HepG2 (cell line): ENCODE measurements at places on chromosomes 3 and 15.

DNA sequence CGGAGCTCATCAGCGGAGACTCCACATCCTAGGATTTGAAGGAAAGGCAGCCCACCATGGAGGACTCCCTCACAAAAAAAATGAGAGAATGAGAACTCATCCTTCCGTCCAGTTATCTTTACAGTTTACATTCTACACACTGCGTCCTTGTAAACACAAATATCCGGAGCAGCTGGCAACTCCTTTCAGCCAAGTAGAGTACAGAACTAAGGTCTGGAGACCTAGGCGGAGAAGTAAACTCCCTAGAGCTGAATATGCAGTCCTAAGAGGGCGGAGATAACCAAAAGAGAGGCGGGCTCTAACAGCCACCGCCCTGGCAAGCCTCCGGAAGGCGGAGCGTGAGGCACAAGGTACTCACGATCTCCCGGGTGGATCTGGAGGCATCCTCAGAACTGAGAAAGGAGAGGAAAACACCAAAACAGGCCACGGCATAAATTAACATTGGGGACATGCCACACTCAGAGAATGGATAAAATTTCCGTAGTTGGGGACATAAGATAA is 924 bp upstream of the SIN3A start:
- DNase-seq = peak; percentile 64

- DNase-seq = no peak
These were observed 86.3 kb downstream of the FAM81A start for GRCh38 chr15:59524331-59524731.

GRCh38 chr15:56640127-56640526 is 93.2 kb downstream of the ZNF280D start:
- DNase-seq = no peak

- DNase-seq = peak; percentile 25
These were observed 3.1 kb upstream of the CFAP20DC start for GRCh38 chr3:59052803-59053411.

DNA sequence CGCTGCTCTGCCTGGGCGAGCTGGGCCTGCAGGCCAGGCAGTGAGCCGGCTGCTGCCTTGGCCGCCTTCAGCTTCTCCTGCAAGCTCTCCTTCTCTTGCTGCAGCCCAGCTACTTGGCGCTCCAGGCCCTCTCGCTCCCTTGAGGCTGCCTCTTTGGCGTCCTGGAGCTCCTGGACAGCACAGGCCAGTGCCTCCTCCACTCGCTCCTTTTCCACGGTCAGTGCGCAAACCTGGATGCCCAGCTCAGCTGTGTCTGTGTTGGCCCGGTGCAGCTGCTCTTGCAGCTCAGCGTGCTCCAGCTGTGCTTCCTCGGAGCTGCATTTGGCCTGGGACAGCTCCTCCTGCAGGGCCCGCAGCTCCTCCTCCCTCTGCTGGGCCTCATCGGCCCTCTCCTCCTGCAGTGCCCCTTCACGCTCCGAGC is 23.1 kb downstream of the CXCR6 start:
- no peak for DNase-seq

GRCh38 chr3:9946112-9947024 is 5.8 kb downstream of the PRRT3 start:
- peak; percentile 74 for DNase-seq

DNA sequence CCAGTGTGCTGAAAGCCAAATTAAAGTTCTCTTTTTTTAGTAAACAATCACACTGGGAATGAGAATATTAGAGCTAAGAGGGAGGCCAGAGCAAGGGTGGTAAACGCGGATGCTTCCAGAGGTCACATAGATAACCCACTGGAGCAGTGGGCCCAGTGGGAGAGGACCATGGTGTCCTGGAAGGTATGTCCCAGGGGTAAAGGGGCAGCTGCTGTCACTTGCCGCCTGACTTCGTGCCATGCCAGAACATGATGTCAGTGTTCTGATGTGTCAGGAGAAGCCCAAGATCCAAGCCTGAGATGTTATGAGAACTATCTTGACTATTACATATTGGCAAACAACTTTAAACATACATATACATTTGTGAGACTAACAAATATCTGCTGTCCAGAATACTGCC is 211.9 kb upstream of the IL12A start:
- DNase-seq = no peak

DNA sequence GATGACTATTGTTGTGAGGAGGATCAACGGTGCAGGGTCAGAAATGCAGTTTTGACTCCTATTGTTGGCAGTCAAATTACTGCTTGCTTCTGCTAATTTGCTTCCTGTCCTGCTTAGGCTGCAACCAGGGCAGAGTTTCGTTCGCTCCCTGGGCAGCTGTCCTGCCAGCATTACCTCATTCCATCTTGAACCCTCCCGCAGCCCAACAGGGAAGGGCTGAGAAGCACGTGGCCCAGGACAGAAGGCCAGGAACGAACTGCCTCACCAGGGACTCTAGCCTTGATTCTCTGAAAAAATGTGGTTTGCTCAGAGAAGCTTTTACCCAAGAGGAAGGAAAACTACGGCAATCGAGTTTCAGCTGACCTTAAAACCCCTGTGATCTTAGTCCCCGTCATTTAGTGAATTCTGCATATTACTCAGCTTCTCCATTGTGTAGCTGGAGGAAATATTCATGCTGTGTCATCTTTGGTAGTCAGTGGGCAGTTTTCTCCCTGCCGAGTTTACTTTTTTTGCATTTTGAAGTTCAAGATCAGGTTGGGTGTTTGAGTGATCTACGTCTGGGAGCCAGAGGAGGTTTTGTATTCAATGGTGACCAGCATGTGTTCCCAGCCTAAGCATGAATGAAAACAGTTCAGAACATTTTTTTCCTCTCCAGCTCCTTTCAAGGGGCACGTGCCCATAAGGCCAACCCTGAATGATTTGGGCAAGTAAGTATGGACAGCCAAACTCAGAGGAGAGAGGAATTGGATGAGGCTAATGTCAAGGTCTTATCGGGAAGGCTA is 23.0 kb downstream of the TLNRD1 start:
- no peak for DNase-seq

GRCh38 chr15:100180921-100181320 is 160.9 kb downstream of the ADAMTS17 start:
- no peak for DNase-seq
